WTC11 (cell line): ENCODE measurements at places on chromosomes 4 and X.

DNA sequence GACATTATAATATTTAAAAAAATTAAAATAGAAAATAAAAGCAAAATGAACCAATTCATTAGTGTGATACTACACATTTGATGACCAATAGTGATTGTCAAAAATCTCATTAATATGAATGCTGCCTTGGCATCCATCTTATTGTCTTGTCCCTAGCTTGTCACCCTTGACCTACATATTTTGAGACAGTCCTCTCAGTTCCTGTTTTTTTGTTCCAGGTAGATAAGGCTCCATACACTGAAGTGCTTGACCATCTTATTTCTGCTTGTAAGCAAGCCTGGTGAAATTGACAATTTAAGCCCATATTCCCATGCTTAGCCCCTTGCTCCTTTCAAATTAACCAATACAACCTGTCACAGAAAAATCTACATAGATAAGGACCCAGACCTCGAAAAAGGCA, 534.0 kb upstream of the FMR1 start:
- no peak overlapping the region for H3K27ac ChIP-seq
- peaks cover 33% of the 10 kb centered on the region for H3K36me3 ChIP-seq
- H3K4me1 ChIP-seq, result no peaks in the 10 kb centered on the region
- DNase-seq, result no peak

DNA sequence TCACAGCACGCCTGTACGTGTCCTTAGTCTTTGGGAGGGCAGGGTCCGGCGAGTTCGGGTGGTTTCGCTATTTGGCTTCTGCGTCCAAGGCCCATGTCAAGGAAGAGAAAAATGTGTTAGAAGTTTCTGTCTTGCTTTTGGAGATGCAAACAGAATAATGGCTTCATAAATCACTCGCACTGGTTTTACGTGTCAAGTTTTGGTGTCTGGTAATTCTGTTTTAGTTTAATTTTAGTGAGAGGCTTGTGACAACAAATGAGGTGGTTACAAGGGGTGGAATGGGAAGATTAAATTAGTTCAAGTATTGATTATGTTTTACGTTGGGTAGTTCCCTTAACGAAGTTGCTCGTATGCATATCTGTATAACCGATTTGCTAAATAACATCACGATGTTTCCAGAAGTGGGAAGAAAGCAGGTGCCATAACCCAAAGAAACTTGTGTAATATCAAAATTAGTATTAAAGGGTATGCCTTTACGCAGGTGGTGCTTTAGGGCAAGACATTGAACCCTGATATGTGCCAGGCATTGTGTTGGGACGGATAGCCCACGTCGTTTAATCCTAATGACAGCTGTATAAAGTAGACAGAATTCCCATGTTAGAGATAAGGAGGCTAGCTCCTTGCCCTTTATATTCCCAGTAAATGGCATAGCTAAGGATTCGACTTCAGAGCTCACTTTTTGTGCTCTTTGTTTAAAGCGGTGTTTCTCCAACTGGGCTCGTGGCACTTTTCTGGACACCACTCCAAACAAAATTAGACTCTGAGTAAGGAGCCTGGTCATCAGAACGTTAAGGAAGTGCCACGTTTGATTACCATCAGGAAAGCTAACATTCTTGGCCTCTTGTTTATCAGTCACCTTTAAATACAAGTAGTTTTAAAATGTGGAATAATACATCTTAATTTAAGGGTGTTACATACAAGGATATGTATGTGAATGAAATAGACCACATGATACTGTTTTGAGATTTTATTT, 843 bp downstream of the RPL34 start:
- H3K4me3 ChIP-seq, result peak overlapping the region; percentile 99
- DNase-seq, result no peak
- peaks cover 28% of the 10 kb centered on the region for H3K4me1 ChIP-seq
- peaks cover 61% of the 10 kb centered on the region for H3K36me3 ChIP-seq
- H3K27ac ChIP-seq, result peak overlapping the region; percentile 96

GRCh38 chrX:6990552-6991193, 156.8 kb upstream of the STS start:
- H3K4me1 ChIP-seq, result peaks cover 39% of the 10 kb centered on the region
- H3K27ac ChIP-seq, result no peak overlapping the region
- peaks cover 16% of the 10 kb centered on the region for H3K36me3 ChIP-seq
- no peak for DNase-seq
- no peak overlapping the region for H3K4me3 ChIP-seq

DNA sequence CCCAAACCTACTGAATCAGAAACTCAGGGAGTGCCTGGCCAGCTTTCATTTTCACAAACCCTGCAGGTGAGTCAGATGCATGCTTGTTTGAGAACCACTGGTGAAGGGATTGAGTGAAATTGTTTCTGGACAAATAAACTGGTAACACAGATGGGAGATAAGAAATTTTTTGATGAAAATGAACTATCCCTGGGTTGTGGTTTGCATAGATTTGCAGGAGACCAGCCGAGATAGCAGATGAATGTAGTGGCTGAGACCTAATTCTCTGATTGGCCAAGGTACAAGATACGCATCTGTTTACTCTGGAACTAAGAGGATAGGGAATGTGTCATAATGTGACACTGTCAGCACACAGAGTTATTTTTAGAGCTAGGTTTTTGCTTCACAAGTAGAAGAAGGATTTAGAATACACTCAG, 117.8 kb upstream of the NOCT start:
- H3K36me3 ChIP-seq, result no peaks in the 10 kb centered on the region
- no peak overlapping the region for H3K27ac ChIP-seq
- H3K27me3 ChIP-seq, result no peaks in the 10 kb centered on the region
- no peak for DNase-seq

- peak; percentile 18 for DNase-seq
- H3K27me3 ChIP-seq, result no peaks in the 10 kb centered on the region
- no peak overlapping the region for H3K4me3 ChIP-seq
Observed at GRCh38 chrX:139554991-139555675, 24.6 kb downstream of the F9 start.

GRCh38 chr4:100177855-100178254, 12.4 kb downstream of the DDIT4L start:
- no peak for DNase-seq
- no peaks in the 10 kb centered on the region for H3K36me3 ChIP-seq
- no peaks in the 10 kb centered on the region for H3K4me1 ChIP-seq
- no peaks in the 10 kb centered on the region for H3K27me3 ChIP-seq

- no peak for DNase-seq
- peaks cover 7% of the 10 kb centered on the region for H3K4me1 ChIP-seq
- no peak overlapping the region for H3K27ac ChIP-seq
- no peak overlapping the region for H3K4me3 ChIP-seq
Observed at GRCh38 chr4:8162625-8163024, 4.0 kb upstream of the ABLIM2 start.

GRCh38 chrX:41177297-41177696, 92.1 kb downstream of the USP9X start:
- H3K27me3 ChIP-seq, result no peaks in the 10 kb centered on the region
- H3K36me3 ChIP-seq, result peaks cover 40% of the 10 kb centered on the region
- H3K27ac ChIP-seq, result peak overlapping the region; percentile 34; the same call in 1 of the 2 replicates
- H3K4me3 ChIP-seq, result no peak overlapping the region
- no peak for DNase-seq

- no peak overlapping the region for H3K4me3 ChIP-seq
- no peak overlapping the region for H3K27ac ChIP-seq
- peaks cover 5% of the 10 kb centered on the region; the same call in 1 of the 2 replicates for H3K36me3 ChIP-seq
- H3K4me1 ChIP-seq, result peaks cover 11% of the 10 kb centered on the region
Observed at GRCh38 chr4:120043828-120044227, 22.8 kb downstream of the MAD2L1 start.

DNA sequence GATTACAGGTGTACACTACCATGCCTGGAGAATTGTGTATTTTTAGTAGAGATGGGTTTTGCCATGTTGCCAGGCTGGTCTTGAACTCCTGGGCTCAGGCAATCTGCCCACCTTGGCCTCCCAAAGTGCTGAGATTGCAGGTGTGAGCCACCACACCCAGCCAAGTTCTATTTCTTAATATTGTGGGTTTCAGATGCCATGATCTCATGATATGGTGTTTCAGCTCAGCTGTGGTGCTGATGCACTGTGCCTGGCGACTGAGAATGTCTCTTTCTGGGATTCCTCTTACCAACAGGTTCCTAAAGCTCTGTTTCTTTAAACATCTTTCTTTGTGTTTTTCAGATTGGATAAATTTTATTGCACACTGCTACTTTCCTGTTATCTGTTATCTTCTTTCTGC, 17.3 kb upstream of the NDUFC1 start:
- H3K4me3 ChIP-seq, result no peak overlapping the region
- no peak for DNase-seq
- peak overlapping the region; percentile 58 for H3K27ac ChIP-seq
- H3K27me3 ChIP-seq, result no peaks in the 10 kb centered on the region

DNA sequence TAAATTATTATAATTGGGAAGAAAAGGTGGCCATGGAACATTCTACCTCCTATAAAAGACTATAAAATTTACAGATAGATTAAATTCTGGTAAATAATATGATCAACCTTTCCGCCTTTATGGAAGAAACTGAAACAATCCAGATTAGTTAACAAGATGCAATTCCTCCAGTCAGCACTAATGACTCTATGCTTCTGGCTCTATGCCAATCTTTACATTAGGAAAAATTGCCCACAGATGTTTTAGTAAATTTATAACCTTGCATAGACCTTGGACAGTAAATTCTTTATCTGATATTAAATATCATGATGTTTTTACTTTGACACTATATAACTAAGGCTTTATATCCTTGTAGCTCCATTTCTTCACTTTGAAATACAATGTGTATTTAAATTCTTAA, 2302.5 kb downstream of the ARAP2 start:
- no peaks in the 10 kb centered on the region for H3K4me1 ChIP-seq
- DNase-seq, result no peak
- H3K4me3 ChIP-seq, result no peak overlapping the region
- no peaks in the 10 kb centered on the region for H3K36me3 ChIP-seq

GRCh38 chr4:75989846-75990528, 758 bp downstream of the SDAD1 start:
- H3K4me1 ChIP-seq, result peaks cover 12% of the 10 kb centered on the region
- H3K27me3 ChIP-seq, result peaks cover 7% of the 10 kb centered on the region
- H3K27ac ChIP-seq, result no peak overlapping the region

- no peak overlapping the region for H3K27ac ChIP-seq
- no peak overlapping the region for H3K4me3 ChIP-seq
- H3K36me3 ChIP-seq, result no peaks in the 10 kb centered on the region
- H3K4me1 ChIP-seq, result no peaks in the 10 kb centered on the region
Observed at GRCh38 chr4:81790477-81790876, 318.8 kb upstream of the RASGEF1B start.

GRCh38 chr4:73646117-73646516, 25.9 kb upstream of the RASSF6 start:
- H3K36me3 ChIP-seq, result no peaks in the 10 kb centered on the region
- no peaks in the 10 kb centered on the region for H3K27me3 ChIP-seq
- no peak overlapping the region for H3K27ac ChIP-seq
- H3K4me3 ChIP-seq, result no peak overlapping the region
- no peak for DNase-seq
- H3K4me1 ChIP-seq, result peaks cover 7% of the 10 kb centered on the region

GRCh38 chr4:100360211-100360610, 157.6 kb downstream of the EMCN start:
- H3K27me3 ChIP-seq, result no peaks in the 10 kb centered on the region
- no peaks in the 10 kb centered on the region; the same call in 1 of the 2 replicates for H3K4me1 ChIP-seq
- peaks cover 21% of the 10 kb centered on the region for H3K36me3 ChIP-seq

- H3K36me3 ChIP-seq, result peaks cover 16% of the 10 kb centered on the region
- H3K4me3 ChIP-seq, result no peak overlapping the region
Observed at GRCh38 chr4:18440527-18441202, 419.1 kb upstream of the LCORL start.

- no peak overlapping the region for H3K27ac ChIP-seq
- H3K27me3 ChIP-seq, result no peaks in the 10 kb centered on the region
- no peaks in the 10 kb centered on the region for H3K4me1 ChIP-seq
Observed at GRCh38 chr4:162506253-162506652, 342.5 kb upstream of the FSTL5 start.

DNA sequence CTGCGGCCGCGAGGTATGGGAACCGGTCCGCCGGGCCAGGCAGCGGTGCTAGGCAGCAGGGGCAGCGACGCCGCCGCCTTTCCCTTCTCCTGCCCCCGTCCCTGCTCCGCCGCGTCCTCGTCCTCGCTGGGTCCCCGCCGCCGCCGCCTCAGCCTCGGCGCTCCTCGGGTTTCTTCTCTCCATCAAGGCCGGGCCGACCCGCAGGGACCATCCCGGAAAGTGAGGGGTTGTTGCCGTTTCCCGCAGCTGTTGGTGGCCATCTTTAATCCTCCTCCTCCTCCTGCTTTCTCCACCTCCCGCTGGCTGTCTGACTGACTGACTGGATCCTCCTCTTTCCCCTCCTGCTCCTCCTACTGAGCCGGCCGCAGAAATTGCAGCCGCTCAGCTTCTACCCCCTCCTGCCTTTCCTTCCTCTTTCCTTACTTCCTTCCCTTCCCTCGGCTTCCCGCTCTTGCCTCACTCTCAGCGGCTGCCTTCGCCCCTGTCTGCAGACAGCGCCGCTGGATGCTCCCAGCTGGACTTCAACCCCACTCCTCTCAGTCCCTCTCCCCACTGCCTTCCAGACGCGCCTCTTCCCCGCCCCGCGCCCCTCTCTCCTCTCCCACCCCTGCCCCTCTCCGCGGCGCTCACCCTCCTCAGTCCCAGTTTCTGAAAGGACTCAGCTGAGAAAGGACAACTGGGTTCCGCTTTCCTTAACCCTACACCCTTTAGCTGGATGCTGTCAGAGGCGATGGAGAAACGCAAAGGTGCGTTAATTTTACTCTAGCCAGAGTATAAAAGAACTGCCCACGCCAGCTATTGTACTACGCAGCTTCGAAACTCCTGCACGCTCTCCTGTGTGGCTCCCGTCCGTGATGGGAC, at the start of gene WDFY3:
WDFY3 (minus strand) TSS at position 309 of the 861 bp plus-strand sequence. CDS start 106,099 bp downstream, outside the sequence.
- peaks cover 38% of the 10 kb centered on the region for H3K4me1 ChIP-seq
- no peaks in the 10 kb centered on the region; the same call in 1 of the 2 replicates for H3K36me3 ChIP-seq
- H3K4me3 ChIP-seq, result peak within 1 kb of the TSS; percentile 98

DNA sequence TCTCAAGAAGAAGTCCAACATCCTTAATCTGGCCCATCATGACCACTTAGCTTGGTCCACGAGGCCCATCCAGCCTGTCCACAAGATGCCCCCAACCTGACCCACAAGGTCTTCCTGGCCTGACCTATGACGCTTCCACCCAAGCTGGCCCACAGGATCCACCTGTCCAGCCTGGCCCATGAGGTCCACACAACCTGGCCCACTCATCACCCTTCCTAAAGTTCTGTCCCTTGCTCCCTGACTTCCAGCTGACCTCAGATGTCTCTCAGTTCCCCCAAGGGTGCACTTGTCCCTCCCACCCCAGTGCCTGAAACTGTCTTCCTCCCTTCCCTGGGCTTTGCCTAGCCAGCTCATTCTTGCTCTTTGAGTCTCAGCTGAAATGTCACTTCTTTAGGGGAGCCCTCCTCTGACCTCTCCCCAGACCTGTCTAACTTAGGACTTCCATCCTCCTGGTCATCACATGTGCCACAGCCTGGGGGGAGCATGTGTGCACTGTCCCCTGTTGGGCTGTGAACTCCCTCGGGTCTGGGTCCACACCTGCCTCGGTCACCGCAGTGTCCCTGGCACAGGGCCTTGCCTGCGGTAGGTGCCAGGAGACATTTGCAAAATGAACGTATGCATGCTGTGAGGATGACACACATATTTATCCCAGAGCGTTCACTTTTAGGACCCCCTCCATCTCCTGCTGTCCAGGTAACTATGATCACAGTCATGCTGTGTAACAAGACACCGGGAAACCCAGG, 61.7 kb downstream of the EVC start:
- no peak overlapping the region for H3K4me3 ChIP-seq
- no peak for DNase-seq
- H3K4me1 ChIP-seq, result peaks cover 25% of the 10 kb centered on the region
- peak overlapping the region; percentile 83 for H3K27ac ChIP-seq
